ENCODE measurements at places on chromosomes 1 and 21. TPM values are rescaled to one million over a fixed set of nuclear protein-coding genes. Genes with fewer than 3 reads are reported as not detected.

GRCh38 chr1:92076363-92076762, 1.2 kb upstream of the SETSIP start:
- no peak overlapping the region for H3K27ac ChIP-seq
- H3K36me3 ChIP-seq = no peaks in the 10 kb centered on the region
- no peaks in the 10 kb centered on the region for H3K27me3 ChIP-seq
- no peak overlapping the region for H3K4me3 ChIP-seq
- H3K4me1 ChIP-seq = no peaks in the 10 kb centered on the region

DNA sequence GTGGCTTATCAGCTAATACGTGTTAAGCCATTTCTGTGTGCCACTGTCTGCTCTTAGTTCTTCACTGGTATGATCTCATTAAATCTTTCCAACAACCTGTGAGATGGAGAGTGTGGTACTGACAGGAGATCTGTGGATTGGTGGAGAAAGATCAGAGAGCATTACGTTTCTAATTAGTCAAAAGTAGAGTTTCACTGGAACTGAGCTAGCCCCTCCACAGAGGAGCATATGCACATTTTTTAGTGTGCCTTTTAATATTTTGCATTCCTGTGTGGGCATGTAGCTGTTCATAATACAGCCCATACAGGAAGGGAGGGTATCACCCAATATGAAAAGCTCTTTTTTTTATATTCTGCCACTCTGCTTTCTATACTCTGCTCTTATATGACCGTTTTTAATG, 31.6 kb downstream of the UTS2 start:
- DNase-seq = no peak
- H3K4me1 ChIP-seq = no peaks in the 10 kb centered on the region
- no peaks in the 10 kb centered on the region for H3K36me3 ChIP-seq
- H3K4me3 ChIP-seq = no peak overlapping the region
- no peak overlapping the region for H3K27ac ChIP-seq

- H3K4me3 ChIP-seq = no peak overlapping the region
- H3K27me3 ChIP-seq = no peaks in the 10 kb centered on the region
- H3K27ac ChIP-seq = peak overlapping the region; percentile 56
- H3K36me3 ChIP-seq = no peaks in the 10 kb centered on the region
- peaks cover 14% of the 10 kb centered on the region for H3K4me1 ChIP-seq
- DNase-seq = no peak
Observed at GRCh38 chr1:24481843-24482610, 20.6 kb upstream of the RCAN3 start.

DNA sequence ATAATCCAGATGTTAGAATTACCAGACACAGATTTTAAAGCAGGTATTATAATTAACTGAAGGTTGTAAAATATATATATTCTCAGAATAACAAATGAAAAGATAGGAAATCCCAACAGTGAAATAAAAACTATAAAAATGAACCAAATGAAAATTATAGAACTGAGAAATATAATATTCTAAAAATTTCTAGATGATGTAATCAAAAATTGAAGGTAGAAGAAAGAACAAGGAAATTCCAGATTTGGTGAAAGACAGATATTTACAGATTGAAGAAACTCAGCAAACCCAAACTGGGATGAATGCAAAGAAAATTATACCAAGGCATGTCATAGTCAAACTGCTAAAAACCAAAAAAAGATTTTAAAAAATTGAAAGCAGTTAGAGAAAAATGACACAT, 729.4 kb downstream of the MATN1 start:
- no peaks in the 10 kb centered on the region for H3K36me3 ChIP-seq
- no peaks in the 10 kb centered on the region for H3K4me1 ChIP-seq
- no peak overlapping the region for H3K27ac ChIP-seq
- no peak for DNase-seq
- H3K4me3 ChIP-seq = no peak overlapping the region
- no peaks in the 10 kb centered on the region for H3K27me3 ChIP-seq

The C1orf226 gene
- total RNA-seq = 5.0 TPM

- H3K4me3 ChIP-seq = no peak overlapping the region
- no peak overlapping the region for H3K27ac ChIP-seq
- H3K4me1 ChIP-seq = no peaks in the 10 kb centered on the region
- DNase-seq = no peak
- H3K27me3 ChIP-seq = no peaks in the 10 kb centered on the region
Observed at GRCh38 chr21:28627691-28628090, 365.0 kb downstream of the LTN1 start.

- no peak for DNase-seq
- no peaks in the 10 kb centered on the region for H3K27me3 ChIP-seq
- H3K4me3 ChIP-seq = no peak overlapping the region
- no peak overlapping the region for H3K27ac ChIP-seq
Observed at GRCh38 chr1:110430366-110430765, 20.6 kb upstream of the PROK1 start.

DNA sequence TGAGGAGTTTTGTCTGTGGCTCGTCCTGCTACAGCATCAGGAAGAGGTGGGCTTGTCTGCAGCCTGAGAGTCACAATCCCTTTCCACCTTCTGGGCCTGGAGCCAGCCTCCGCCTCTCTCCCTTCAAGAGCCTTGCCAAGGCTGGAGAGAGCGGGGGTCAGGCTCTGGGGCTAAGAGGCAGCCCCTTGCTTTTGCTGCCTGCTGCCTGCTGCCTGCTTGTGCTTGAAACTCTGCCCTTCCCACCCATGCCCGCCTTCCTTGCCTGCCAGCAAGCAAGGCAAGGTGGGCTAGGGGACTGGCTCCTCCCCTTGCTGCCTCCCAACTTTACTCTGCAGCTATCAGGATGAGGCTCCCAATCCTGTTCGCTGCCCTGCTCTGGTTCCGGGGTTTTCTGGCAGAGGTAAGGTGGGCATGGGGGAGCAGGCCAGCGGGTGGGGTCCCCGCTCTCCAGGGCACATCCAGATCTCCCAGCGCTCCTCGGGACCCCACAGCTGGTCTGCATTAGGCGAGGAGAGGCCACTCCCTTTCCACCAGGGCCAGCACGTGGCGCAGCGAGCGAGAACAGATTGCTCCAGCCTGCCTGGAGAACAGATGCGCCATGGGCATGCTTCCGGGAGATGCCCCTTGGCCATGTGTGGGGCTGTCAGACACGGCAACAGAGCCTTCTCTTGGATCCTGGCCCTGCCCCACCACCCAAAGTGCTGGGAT, 7.5 kb upstream of the PTPN7 start:
- no peak overlapping the region for H3K27ac ChIP-seq
- H3K4me1 ChIP-seq = peaks cover 30% of the 10 kb centered on the region
- no peaks in the 10 kb centered on the region for H3K27me3 ChIP-seq
- H3K4me3 ChIP-seq = no peak overlapping the region
- no peaks in the 10 kb centered on the region for H3K36me3 ChIP-seq

DNA sequence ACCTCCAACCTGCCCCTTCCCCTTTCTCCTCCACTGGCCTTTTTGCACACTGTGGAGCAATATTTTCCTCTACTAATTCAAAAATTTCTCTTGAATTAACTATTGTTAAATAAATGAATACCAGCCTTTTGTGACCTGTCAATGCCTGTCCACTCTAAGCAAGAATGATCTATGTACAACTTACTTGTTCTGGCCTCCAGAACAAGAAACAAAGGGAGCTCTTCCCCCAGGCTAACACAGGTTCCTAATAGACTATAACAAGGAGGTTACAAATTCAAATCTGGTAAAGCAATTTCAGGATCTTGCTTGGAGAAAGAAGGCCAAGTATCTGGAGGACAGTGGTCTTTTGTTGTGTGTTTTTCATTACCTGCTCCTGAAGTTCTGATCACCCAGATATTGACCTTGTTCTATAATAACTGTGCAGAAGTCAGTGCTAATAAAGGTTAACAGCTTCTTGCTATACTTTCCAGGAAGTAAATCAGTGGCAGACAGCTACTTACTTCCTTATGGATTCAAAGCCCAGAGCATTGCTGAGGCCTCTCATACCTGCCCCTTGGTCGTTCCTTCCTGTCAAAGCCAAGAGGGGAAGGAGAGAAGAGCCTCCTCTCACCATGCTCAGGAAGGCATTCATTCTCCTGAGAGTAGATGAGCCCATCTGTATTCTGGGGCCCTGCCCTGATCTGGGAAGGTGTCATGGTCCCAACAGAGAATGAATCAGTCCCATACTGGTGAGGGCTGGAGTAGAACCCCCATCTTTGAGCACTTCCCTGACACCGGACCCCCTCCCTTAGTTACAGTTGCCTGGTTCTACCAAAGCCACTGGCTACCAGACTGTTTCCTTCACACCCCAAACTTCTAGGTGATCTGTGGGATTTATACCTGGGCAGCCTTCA, 56.8 kb downstream of the DESI2 start:
- DNase-seq = no peak
- H3K27ac ChIP-seq = no peak overlapping the region
- no peaks in the 10 kb centered on the region for H3K4me1 ChIP-seq

DNA sequence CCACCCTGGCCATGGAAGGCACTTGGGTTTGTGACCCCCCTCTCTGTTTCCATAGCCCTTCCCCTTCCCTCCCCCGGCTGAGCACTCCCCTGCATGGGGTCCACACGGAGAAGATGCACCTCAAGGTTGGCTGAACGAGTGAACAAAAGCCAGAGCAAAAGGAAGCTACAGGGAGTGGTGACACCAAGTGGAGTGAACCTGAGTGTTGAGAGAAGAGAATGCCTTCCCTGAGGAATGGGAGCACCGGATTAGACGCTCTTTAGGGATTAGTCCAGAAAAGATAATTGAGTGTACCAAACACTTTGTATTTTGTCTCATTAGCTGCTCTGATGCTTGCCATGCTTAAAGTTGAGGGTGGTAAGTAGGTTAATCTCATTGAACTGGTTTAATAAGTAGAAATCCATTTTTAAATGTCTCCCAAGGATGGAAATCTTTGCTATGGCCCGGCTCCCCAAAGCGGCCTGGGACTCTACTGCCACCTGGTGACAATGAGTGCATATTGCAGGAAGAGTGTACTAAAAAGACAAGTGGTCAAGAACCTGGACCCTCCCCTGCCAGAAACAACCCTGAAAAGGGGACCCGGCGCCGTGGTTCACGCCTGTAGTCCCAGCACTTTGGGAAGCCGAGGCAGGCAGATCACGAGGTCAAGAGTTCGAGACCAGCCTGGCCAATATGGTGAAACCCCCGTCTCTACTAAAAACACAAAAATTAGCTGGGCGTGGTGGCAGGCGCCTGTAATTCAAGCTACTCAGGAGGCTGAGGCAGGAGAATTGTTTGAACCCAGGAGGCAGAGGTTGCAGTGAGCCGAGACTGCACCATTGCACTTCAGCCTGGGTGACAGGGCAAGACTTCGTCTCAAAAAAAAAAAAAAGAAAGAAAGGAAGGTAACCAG, 150.6 kb upstream of the ZC3H12A start:
- H3K4me1 ChIP-seq = no peaks in the 10 kb centered on the region
- no peak overlapping the region for H3K27ac ChIP-seq
- no peaks in the 10 kb centered on the region for H3K27me3 ChIP-seq
- no peaks in the 10 kb centered on the region for H3K36me3 ChIP-seq
- peak; percentile 21 for DNase-seq

- no peaks in the 10 kb centered on the region for H3K36me3 ChIP-seq
- DNase-seq = peak; percentile 63
- H3K27ac ChIP-seq = peak overlapping the region; percentile 92
- no peaks in the 10 kb centered on the region for H3K27me3 ChIP-seq
- H3K4me1 ChIP-seq = peaks cover 71% of the 10 kb centered on the region
Observed at GRCh38 chr21:44871576-44872269, 1.8 kb downstream of the PTTG1IP start.

DNA sequence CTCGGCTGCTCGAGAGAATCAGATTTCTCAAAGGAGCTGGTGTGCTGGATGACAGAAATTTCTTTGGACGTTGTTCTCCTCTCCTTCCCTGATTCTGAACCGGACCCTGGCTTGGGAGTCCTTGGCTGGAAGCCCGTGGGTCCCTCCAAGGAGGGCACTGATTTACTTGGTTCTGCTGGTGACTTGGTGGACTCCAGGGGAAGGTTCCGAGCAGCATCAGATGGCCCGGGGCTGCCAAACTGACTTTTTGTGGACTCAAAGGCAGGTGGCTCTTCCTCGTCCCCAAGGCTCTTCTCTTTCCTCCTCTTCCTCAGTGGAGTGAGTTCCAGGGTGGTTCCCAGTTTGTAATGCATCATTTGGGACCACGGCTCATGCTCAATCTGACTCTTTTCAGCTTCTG, 97.9 kb upstream of the EDN2 start:
- no peaks in the 10 kb centered on the region for H3K36me3 ChIP-seq
- H3K4me3 ChIP-seq = no peak overlapping the region
- no peak for DNase-seq

- H3K27me3 ChIP-seq = no peaks in the 10 kb centered on the region
- H3K4me3 ChIP-seq = no peak overlapping the region
- peak overlapping the region; percentile 50 for H3K27ac ChIP-seq
- no peaks in the 10 kb centered on the region for H3K36me3 ChIP-seq
- H3K4me1 ChIP-seq = no peaks in the 10 kb centered on the region
Observed at GRCh38 chr21:39103689-39104088, 79.6 kb downstream of the PSMG1 start.

DNA sequence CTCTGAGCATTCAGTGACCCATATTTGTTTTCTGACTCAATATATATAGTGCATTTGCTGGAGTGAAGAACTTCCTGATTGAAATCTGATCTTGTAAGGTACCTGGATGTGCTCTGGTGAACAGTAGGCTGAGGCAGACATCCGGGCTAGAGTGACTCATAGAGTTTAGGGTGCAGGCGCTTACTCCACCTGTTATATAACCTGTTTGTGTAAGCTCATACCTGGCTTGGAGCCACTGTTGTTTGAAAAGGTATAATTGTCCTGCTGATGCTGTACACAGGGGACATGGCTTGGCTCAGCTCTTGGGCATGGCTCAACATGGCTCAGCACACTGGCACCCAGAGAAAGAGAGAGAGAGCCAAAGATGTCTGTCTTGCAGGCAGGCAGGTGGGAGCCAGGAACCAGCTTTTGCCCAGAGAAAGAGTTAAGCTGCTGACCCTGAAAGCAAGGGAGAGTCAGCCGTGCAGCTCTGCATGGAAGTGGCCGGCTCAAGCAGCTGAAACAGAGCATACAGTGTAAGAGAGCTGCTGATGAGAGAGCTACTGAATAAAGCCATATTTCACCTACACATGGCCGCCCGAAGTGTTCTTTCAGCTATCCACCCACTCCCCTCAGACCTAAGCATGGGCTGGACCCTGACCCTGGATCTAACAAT, 43.2 kb downstream of the GJA5 start:
- H3K27ac ChIP-seq = no peak overlapping the region
- no peaks in the 10 kb centered on the region for H3K27me3 ChIP-seq
- H3K36me3 ChIP-seq = no peaks in the 10 kb centered on the region

The SMIM12 gene
- total RNA-seq = 40.3 TPM

- H3K4me1 ChIP-seq = no peaks in the 10 kb centered on the region
- no peak overlapping the region for H3K27ac ChIP-seq
- no peaks in the 10 kb centered on the region for H3K36me3 ChIP-seq
- no peak overlapping the region for H3K4me3 ChIP-seq
- no peak for DNase-seq
- no peaks in the 10 kb centered on the region for H3K27me3 ChIP-seq
Observed at GRCh38 chr1:47198214-47198613, 8.4 kb upstream of the PDZK1IP1 start.

Measured in Peyer's patch (tissue), 4 donors.